T-helper 17 cell (primary cell): ENCODE measurements at places on chromosomes 3 and 15. TPM values are rescaled to one million over a fixed set of nuclear protein-coding genes. Genes with fewer than 3 reads are reported as not detected.

TRH gene
- total RNA-seq = not detected

LEO1 gene
- total RNA-seq = 9.4 TPM

AADACL2 gene
- total RNA-seq = not detected

- H3K27me3 ChIP-seq = peaks cover 27% of the 10 kb centered on the region
- peaks cover 10% of the 10 kb centered on the region for H3K4me1 ChIP-seq
- H3K27ac ChIP-seq = no peak overlapping the region
- no peak for DNase-seq
- H3K4me3 ChIP-seq = no peak overlapping the region
- no peaks in the 10 kb centered on the region for H3K36me3 ChIP-seq
Observed at GRCh38 chr3:113285741-113286140, 74.4 kb downstream of the BOC start.

GRCh38 chr15:66565741-66566144 lies at the start of gene LCTL:
Gene LCTL, minus strand, starts transcription at chr15:66565998. Its CDS starts 633 bp downstream, at chr15:66565365.
- peak within 1 kb of the TSS; percentile 68 for H3K27ac ChIP-seq
- no peaks in the 10 kb centered on the region for H3K36me3 ChIP-seq
- peaks cover 5% of the 10 kb centered on the region for H3K27me3 ChIP-seq
- no peak for DNase-seq

DNA sequence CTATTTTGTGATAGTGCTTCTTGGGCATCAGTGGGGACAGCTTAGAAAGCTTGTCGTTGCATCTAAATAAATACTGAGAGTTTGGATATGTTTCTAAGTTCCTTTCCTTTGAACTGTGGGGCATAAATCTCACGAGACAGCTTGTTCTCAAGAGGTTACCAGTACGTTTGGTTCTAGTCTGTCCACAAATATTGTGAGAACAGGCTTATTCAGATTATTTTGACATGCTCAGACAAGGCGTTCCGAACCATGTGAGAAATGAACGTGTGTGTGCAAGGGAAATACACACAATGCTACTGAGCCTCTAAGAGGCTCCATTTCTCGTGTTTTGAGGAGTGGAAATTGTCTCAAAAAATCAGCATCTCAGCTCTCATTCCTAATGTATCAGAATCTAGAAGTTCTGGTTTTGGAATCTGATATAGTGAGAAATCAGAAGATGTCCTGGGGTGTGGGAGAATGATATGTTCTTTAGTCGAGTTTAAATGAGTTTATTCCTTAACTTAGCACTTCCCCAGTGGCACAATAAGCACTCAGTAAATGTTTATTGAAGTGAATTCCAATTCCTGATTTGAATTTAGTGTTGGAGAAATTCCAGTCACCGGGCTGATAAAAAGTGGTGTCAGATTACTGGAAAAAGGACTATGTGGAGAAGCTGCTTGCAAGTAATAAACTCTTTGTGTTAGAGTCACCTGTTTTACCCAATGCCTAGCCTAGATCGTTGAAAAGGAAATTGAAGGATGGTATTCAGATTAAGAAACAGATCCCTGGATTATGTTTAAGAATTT lies 481.5 kb downstream of the LPP start:
- no peaks in the 10 kb centered on the region for H3K27me3 ChIP-seq
- no peak for DNase-seq
- H3K4me3 ChIP-seq = no peak overlapping the region
- H3K4me1 ChIP-seq = peaks cover 2% of the 10 kb centered on the region
- H3K36me3 ChIP-seq = no peaks in the 10 kb centered on the region

GRCh38 chr3:52934630-52935530 lies 37.5 kb upstream of the STIMATE start:
- no peak for DNase-seq
- H3K27ac ChIP-seq = peak overlapping the region; percentile 80
- peaks cover 4% of the 10 kb centered on the region for H3K36me3 ChIP-seq
- peaks cover 13% of the 10 kb centered on the region for H3K4me1 ChIP-seq
